Natural killer cell (primary cell): ENCODE measurements at places on chromosomes 3 and 15. TPM values are rescaled to one million over a fixed set of nuclear protein-coding genes. Genes with fewer than 3 reads are reported as not detected.

DNA sequence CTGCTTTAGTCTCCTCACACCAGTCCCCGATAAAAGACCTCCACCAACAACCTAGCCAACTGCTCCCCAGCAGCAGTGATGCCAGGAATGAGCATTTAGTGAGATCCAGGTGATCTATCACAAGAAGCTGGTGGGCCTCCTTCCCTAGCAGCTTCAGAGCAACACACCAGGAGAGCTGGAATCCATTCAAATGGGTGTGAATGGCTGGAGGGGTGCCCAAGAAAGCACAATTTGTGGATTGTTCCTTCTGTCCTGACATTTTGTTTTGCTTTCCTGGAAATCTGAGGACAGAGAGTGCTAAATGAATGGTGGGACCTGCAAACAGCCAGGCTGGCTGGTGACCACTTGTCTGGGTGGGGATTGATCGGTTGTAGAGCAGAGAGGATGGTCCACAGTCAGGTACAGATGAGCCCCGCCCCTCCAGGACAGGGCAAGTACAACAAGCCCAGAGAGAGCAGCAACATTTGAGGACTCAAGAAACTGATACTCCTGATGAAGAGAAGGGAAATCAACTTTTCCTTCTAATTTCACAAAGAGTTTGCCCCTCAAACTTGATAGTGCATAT lies 316.8 kb downstream of the VPS13C start:
- H3K27ac ChIP-seq: no peak overlapping the region
- no peaks in the 10 kb centered on the region for H3K27me3 ChIP-seq
- H3K4me3 ChIP-seq: no peak overlapping the region
- DNase-seq: no peak

C3orf20 gene
- total RNA-seq: 0.14 TPM

GATM gene
- 2.1 TPM for total RNA-seq

KIF15 gene
- 1.6 TPM for total RNA-seq

DNA sequence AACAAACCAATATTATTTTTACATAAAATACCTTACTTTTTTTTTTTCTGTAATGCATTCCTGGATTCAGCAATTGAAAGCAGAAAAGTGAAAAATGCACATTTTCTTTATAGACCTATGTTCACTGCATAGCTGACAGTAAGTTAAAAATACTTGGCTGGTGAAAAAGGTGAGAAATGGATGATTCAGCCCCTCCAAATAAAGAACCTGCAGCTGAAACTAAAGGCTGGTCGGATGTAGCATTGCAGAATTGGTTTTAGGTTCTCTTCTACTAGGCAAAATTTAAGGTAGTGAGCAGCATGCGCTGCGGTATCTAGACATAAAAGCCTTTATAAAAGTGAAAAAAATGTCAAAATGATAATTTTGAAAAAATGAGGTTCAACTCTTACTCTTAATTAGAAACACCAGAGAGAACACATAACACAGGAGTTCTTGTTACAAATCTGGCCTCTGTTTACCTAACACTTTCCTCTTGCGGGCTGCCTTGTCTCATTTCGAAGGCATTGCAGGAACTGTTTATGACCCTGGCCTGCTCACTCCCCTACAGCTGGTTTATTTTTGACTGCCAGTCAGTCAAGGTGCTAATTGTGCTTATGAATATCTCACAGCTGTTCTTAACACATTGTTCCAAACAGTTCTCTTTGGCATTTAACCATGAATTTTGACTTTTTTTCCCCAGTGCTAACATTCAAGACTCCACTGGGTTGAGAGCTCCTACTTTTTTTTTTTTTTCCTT lies 455.4 kb upstream of the TBL1XR1 start:
- H3K27me3 ChIP-seq: no peaks in the 10 kb centered on the region
- H3K4me3 ChIP-seq: no peak overlapping the region
- H3K27ac ChIP-seq: no peak overlapping the region
- no peak for DNase-seq
- H3K4me1 ChIP-seq: peaks cover 12% of the 10 kb centered on the region
- H3K36me3 ChIP-seq: no peaks in the 10 kb centered on the region

DNA sequence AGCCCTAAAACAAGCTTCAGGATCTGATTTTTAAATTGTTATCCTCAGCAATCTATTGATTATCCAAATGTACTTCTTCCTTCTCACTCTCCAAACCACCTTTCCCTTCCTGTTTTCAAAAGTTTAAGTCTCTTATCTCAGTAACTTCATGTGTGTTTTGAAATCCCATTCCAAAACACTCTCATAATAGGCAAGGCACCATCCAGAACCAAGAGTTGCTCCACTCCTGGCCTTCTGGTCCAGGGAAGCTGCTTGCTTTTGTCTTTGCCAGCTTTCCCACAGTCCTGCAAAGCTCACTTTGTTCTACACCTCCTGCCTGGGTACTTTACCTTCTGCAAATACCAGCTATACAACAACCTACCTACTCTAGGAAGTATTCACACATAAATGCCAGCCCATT lies 63.5 kb downstream of the MLH1 start:
- no peaks in the 10 kb centered on the region for H3K27me3 ChIP-seq
- H3K27ac ChIP-seq: no peak overlapping the region
- no peaks in the 10 kb centered on the region for H3K4me1 ChIP-seq
- no peak overlapping the region for H3K4me3 ChIP-seq
- no peak for DNase-seq

RTP1 gene
- total RNA-seq: not detected

- H3K36me3 ChIP-seq: no peaks in the 10 kb centered on the region
- H3K27me3 ChIP-seq: peaks cover 16% of the 10 kb centered on the region
- peaks cover 34% of the 10 kb centered on the region for H3K4me1 ChIP-seq
These were observed at the start of gene CELSR3 for GRCh38 chr3:48662753-48663488. Gene CELSR3 (minus strand): TSS chr3:48662886. CDS start chr3:48662634, 252 bp downstream.
